ENCODE measurements at places on chromosomes 12 and 14.

DNA sequence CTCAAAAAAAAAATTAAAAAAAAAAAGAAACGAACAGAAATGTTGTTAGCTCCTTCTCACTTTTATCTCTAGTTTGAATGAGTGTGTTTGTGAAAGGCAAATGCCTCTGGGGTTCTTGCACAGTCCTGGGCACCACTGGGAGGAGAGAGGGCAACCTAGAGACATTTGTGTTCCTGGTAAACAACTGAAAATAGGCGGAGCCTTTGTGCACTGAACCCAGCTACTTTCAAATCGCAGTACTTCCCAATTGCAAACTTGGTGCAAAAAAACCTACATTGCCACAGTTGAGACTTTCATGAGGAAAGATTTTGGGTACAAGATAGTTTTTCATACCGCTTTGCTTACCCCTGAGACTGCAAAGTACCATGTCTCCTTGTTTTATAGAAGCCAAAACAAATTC, 430.0 kb downstream of the ZFP36L1 start:
- peak; percentile 88 for DNase-seq

DNA sequence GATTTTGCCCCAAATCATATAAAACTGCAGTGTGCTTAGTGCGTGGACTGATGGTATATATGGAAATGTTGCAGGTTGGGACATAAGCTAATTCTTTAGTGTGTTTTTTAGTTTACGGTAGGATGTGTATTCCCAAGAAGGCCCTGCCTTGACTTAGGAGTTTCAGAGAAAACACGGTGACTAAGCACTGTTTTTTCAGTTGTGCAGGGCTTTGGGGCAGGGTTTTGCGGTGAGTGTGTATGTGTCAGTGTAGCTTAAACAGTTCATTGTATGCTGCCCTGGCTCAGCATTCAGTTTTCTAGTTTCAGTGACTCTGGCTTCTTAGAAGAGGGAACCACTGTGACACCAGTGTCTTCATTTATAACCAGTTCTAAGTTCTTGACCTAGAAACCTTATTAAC, 101.2 kb downstream of the AKAP6 start:
- no peak for DNase-seq

GRCh38 chr14:69042787-69043444, 63.8 kb upstream of the ACTN1 start:
- peak; percentile 86 for DNase-seq

- no peak for DNase-seq
These were observed 7.9 kb upstream of the KLRB1 start for GRCh38 chr12:9615420-9616136.

- DNase-seq, result no peak
These were observed 1.5 kb downstream of the PRKCH start for GRCh38 chr14:61322799-61323290.

DNA sequence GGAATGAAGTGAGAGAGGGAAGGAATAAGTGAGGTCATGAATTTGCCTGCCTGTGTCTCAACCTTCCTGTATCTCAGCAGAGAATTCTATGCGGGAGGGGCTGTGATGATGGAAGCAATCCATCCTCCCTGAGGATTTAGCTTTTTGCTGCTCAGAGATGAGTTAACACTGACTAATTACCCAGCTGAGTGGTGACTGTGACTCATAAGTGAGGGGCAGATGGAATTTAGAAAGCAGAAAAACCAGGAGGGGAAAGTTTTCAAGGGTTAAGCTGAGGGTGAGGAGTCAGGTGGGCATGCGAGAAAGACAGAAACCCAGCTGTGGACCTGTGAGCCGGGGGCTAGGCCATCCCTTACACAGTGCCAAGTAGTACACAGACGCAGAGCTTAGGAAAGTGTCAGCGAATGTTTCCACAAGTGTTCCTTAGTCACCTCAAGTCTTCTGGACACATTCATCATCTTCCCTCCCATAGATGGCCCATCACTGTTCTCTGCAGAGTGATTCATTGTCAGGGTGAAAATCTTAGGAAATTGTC, 277.9 kb downstream of the IPO8 start:
- DNase-seq, result no peak

GRCh38 chr12:28114488-28114887, 75.8 kb upstream of the CCDC91 start:
- DNase-seq, result no peak

DNA sequence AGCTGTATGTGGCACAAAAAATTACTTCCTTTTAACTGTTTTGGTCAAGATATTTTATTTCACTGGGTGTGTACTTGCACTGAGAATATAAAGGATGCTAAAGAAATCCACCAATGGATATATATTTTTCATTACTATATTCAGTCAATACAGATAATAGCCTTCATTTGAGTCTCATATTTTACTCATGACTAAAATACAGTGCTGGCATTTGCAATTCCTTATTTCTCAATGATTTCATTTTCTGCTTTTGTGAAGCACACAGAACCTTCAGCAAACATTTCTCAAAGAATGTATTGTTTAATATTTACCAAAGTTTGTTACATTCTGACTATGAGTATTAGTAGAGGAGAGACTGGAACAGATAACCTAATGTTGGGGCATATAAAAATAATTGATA, 93.2 kb upstream of the SOX5 start:
- DNase-seq, result no peak

DNA sequence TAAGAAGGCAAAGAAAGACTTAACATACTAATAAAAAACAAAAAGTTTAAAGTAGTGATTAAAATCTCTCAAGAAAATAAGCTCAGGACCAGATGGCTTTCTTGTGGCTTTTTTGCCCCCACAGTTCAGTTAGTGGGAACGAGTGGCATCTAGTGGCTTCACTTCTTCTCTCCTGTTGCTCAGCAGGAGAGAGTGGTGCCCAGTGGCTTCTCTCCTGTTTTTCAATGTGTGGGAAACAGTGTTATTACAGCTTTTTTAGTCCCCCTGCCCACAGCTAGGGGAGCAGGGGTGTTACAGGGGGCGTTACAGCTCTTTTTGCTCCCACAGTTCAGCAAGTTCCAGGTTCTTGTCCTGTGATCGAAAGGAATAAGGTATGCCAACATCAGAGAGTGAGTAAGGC, 135.2 kb downstream of the RERGL start:
- DNase-seq, result no peak

- DNase-seq, result peak; percentile 56
These were observed 11.9 kb downstream of the NAA25 start for GRCh38 chr12:112096667-112097066.

GRCh38 chr12:131363841-131364495, 346.9 kb upstream of the SFSWAP start:
- DNase-seq, result no peak

- DNase-seq, result peak; percentile 38
These were observed 7.7 kb downstream of the PPP1R3E start for GRCh38 chr14:23294734-23295561.

GRCh38 chr14:21668377-21668776, 5.2 kb downstream of the OR4E1 start:
- DNase-seq, result no peak

GRCh38 chr12:131473741-131474709, 236.9 kb upstream of the SFSWAP start:
- no peak for DNase-seq

DNA sequence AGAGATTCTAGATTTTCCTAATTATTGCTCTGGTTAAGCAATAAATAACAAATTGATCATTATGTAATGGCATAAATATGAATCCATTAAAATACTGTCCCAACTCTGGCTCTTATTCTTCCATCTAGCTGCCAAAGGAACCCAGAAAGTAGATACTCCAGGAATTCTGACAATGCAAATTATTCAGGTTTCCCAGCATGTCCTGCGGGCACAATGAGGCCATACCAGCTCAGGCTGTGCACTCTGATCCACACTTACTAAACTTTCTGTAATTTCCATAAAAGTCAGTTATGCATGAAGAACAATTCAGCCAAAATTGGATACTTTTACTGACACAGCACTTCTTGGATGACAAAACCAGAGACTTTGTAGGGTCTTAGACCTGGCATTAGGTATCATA, 576.3 kb downstream of the KCNH5 start:
- no peak for DNase-seq

- DNase-seq, result no peak
These were observed 1553.8 kb upstream of the FLRT2 start for GRCh38 chr14:83975841-83976770.

- peak; percentile 76 for DNase-seq
These were observed at the start of gene PNMA1 for GRCh38 chr14:73713803-73714655. Gene PNMA1, minus strand, starts transcription at chr14:73714384. Its CDS starts 745 bp downstream, at chr14:73713639.

GRCh38 chr14:72692696-72693095, 201.2 kb downstream of the DPF3 start:
- no peak for DNase-seq

DNA sequence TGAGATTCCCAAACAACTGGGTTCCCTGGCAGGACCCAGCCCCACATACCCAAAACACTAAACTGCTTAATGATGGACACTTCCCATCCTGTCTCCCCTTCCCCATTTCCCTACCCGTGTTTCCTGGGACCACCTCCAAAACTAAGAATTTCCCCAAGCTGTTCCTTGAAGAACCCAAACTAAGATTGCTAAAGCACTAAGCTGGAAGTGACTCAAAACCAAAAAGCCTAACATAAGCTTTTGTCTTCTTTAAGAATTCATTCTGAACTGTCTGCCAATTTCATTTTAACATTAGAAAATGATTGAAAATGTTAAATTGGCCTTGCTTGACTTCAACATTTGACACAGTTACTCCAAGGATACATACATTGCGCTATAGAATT, 29.5 kb upstream of the STAB2 start:
- DNase-seq, result no peak

DNA sequence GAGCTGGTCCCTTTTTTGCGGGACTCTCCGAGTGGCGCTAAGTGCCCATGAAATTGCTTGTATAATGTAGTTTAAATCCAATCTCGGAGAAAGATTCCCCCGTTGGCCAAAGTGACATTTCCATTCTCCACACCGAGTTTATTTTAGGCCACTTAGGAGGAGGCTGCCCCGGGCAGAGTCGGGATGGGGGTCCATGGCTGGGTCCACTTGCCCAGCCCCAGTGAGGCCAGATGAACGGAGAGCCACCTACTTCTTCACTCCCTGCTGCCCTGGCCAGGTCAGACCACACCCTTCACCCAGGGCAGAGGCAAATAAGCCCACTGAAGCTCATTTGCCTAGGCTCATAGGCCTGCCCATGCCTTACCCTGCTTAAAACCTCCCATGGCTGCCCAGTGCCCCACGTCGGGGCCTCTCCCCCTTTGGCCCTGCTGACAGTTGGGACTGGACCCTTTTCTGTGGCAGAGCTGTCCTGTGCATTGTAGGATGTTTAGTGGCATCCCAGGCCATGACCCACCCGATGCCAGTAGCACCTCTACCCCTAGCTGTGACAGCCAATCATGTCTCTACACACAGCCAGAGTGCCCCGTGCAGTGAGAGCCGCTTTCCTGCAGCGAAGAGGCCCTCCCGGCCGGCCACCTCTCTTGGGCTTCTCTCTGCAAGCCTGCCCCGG, 51.3 kb downstream of the FAM222A start:
- DNase-seq, result no peak

DNA sequence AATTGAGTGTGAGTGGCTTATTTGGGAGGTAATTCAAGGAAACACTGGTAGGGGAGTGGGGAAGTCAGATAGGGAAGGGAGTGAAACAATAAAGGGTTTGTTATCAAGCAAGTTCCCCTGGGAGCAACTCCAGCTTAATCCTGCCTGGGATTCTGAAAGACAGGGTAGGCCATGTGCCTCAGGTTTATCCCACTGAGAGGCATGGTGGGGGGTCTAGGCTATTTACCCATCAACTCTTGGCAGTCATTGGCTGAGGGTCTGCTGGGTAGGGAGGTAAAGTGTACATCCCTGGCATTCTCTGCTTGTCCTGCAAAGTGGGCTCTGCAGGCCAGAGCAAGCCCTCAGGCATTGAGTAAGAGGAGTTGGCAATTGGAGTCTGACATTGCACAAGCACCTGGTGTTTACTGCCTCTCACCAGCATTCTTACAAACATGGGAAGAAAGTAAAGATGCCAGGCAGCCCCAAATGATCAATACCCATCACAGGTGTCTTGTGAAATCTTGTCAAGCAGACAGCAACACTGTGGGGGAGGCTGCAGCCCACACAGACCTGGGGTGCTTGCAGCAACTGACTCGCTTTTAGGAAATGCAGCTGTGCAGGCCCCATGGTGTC, 169.3 kb downstream of the KTN1 start:
- DNase-seq, result peak; percentile 3

- peak; percentile 21 for DNase-seq
These were observed 125.3 kb upstream of the ATF7IP start for GRCh38 chr12:14239935-14240872.

- DNase-seq, result no peak
These were observed 29.6 kb downstream of the PMCH start for GRCh38 chr12:102167821-102168604.

GRCh38 chr12:25574761-25575160, 21.7 kb upstream of the LMNTD1 start:
- no peak for DNase-seq

- no peak for DNase-seq
These were observed 150.5 kb upstream of the KRR1 start for GRCh38 chr12:75661908-75662307.

GRCh38 chr12:30323008-30323407, 372.7 kb downstream of the IPO8 start:
- DNase-seq, result no peak

- DNase-seq, result no peak
These were observed 51.4 kb downstream of the ACACB start for GRCh38 chr12:109167781-109168180.

DNA sequence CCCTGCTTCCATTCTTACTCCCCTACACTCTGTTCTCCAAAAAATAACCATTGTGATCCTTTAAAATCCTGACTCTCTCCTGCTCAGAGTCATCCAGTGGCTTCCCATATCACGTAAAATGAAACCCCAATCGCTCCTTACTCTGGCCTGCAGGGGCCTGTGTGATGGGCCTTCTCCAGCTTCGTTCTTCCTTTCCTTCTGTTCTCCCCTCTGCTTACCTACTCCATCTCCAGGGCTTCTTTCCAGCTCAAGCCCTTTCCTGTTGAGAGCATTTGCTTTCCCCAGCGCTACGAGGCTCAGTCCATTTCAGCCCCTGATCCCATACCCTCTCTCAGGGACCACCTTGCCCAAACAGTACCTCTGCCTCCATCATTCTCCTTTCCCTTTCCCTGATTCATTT, 144.4 kb upstream of the ARHGAP5 start:
- DNase-seq, result no peak

DNA sequence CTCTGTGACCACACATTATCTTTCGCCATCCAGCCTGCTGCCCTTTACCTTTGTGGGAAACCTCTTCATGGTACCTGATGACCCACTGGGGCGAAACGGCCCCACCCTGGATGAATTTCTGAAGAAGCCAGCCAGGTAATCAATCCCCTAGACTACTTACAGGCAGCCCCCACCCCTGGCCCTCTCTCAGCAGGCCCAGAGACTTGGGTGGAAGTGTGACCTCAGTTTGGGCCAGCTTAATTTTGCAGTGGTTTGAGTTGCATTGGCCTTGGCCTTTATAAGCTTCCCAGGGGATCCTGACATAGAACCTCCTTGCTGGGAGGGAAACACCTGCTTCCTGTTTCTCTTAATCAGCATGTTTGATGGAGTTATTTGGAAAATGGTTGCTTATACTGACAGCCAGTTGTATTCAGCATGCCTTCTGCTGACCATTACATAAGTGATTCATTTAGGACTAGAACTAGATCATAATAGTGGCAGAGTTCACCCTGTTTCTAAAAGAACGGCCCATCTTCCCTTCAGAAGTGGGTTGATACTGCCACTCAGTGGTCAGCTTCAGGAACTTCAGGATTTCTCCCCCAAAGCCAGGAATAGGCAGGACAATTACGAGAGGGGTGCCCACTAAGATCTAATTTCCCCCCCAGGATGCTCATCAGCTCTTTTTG, 6.1 kb downstream of the SDR39U1 start:
- DNase-seq, result peak; percentile 64
